HTR-8/SVneo (cell line): ENCODE measurements at places on chromosomes 6 and 20.
A peak's percentile ranks its signal among the peaks of the same experiment; 100 is the strongest.

DNA sequence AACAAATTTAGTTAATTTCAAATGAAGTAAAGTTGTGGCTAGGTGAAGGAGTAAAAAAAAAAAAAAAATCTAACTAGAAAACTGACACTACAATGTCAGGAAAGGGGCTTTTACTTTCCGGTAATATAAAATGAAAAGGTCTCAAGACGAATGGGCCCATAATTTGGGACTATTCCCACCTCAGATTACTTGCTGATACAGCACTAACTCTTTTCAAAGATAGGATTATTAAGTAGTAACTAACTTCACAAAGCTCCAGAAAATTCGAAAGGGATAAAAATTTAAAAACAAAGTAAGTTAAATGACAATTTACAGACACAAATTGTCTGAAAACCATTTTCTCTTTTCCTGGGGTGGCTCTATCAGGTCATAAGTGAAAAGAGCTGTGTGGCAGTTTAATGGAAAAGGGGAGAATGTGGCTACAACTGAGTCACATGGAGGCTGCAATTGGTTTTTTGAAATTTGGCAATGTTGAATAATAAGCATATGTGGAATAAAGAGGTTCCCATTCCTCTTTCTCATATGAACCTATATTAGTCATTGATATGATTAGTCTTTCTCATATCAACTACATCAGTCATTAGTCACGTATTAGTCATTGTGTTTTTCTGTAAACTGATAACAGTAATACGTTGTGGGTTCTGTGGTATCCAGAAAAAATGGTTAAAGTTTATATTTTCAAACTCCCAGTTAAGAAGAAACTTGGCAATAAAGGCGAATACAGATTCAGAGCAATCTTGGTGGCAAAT lies 78.0 kb downstream of the RWDD2A start:
- peak; percentile 17 for DNase-seq

GRCh38 chr6:127690092-127690491 lies 113.1 kb downstream of the C6orf58 start:
- DNase-seq, result peak; percentile 5

DNA sequence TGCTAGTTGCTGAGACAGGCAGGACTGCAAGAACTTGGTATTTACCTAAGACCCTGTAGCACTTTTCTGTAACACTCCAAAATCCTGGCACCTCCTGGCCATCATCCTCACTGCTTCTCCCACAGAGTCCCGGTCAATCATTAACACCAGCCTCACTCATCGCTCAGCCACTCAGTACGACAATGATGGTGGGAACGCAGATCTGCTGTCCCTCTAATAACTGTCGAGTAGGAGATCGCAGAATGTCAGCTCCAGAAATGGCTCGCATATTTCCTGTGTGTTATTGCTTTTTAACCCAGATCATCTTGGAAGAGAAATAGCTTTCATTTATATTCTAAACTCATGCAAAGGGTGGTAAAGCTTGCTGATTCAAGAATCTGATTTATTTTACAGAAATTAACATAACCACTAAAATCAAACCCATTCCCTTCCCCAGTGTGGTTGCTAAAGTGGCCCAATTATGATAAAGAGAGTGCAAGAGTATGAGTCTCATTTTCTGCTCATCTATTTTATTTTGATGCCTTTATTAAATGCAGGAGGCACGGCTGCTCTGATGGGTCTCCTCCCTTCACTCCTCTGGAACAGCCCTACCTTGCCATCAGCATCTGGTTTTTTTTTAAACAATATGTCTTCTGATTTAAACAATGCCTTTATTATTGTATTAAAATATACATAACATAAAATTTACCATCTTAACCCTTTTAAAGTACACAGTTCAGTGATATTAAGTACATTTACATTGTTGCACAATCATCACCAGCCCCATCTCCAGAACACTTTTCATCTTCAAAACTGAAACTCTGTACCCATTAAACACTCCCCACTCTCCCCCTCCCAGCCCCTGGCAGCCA lies 28.3 kb upstream of the GGTLC1 start:
- no peak for DNase-seq

DNA sequence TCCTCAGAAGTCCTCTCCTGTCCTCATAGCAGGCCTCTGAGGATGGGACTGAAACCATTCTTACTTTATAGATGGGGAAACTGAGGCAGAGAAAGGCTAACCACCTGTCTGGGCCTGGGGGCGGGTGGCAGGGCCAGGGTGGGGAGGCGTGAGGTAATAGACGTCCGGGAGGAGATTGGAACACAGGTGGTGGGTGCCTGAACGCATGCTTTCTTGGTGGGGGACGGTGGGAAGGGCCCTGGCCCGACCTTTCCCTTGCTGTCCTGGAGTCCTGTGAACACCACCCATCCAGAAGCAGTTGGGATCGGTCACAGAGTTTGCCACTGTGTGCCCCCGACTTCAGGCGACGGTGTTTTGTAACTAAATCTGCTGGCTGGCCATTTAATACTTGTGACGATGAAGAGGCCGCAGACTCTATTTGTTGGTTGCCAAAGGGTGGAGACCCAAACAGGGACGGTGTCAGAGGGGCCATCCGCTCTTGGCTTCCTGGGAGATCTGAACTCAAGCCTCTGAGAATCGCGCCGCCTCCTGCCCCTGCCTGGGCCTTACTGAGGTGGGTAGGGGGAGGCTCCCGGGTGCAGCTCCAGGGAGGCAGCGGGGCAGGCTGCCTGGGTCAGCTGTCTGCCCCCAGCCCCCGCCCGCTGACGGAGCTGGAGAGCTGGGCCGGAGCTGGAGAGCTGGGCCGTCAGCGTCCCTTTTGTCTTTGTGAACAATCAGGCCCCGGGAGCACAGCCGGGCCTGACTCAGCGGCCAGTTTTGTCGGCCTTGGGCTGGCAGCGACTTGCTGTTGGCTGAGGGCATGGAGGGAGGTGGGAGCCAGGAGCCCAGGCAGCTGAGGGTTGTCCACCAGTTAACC lies 4.1 kb downstream of the RBM38 start:
- DNase-seq, result no peak

DNA sequence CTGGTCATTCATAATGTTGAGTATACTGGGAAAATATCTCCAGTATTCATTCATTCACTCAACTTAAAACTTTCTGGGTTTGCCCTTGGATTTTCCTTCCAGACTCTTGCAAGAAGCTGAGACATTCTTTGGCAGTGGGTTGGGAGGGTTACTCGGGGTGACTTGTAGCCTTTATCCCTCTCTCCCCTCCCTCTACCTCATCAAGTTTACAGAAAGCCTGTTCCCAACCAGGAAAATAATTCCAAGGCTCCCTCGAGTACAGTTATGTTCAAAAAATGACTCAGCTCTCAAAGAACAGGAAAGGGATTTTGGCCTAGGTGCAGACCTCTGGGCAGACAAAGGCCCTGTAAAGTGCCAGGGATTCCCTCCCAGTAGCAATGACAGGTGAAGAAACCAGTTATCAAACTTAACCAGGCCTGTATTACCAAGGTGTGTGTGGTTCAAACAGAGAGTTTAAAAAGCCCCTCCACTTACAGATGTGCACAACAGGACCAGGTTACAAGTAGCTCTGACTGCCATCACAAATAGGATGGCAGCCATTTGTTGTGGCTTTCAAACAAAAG lies 22.2 kb downstream of the FKBP1A start:
- DNase-seq, result no peak

DNA sequence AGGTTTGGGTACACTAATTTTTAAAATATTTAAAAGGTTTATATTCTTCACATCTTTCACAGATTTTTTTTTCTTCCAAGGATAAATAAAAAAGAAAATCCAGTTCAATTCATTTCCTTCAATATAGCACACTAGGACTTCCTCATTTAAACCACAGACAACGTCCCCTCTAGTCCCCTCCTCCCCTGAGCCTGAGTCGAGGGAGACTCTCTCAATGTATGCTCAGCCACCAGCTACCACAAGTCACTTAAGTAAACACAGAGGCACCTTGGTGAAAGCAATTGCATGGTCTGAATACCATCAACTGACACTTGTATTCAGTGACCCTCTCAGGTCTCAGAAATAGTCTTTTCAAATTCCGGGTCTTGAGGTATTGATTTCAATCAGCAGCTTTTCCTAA lies 88.6 kb downstream of the SIM1 start:
- DNase-seq, result no peak

DNA sequence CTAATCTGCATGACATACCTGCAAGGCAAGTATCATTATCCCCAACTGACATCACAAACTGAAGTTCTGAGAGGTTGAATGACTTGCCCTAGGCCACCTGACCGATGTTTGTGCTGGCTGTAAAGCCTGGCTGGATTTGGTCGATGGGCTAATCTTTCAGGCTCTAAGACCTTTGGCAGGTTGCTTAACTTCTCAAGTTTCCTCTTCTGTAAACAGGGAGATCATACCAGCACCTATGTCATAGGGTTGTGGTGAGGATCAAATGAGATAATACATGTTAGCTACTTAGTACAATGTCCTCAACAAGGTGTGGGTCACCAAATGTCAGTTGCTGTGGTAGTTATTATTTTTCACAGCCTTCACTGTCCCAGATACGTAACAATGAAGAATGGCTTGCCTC lies 14.2 kb downstream of the ANKRD66 start:
- no peak for DNase-seq
